SJSA1 (cell line): ENCODE measurements at places on chromosomes 2 and 18. TPM values are rescaled to one million over a fixed set of nuclear protein-coding genes. Genes with fewer than 3 reads are reported as not detected.
A peak's percentile ranks its signal among the peaks of the same experiment; 100 is the strongest.

CNGA3 gene
- not detected in 2 replicates for total RNA-seq

PEX13 gene
- total RNA-seq, result 22.7 and 34.4 TPM in 2 replicates

GRCh38 chr2:18487106-18487913, 73.1 kb downstream of the RDH14 start:
- no peak for DNase-seq

DNA sequence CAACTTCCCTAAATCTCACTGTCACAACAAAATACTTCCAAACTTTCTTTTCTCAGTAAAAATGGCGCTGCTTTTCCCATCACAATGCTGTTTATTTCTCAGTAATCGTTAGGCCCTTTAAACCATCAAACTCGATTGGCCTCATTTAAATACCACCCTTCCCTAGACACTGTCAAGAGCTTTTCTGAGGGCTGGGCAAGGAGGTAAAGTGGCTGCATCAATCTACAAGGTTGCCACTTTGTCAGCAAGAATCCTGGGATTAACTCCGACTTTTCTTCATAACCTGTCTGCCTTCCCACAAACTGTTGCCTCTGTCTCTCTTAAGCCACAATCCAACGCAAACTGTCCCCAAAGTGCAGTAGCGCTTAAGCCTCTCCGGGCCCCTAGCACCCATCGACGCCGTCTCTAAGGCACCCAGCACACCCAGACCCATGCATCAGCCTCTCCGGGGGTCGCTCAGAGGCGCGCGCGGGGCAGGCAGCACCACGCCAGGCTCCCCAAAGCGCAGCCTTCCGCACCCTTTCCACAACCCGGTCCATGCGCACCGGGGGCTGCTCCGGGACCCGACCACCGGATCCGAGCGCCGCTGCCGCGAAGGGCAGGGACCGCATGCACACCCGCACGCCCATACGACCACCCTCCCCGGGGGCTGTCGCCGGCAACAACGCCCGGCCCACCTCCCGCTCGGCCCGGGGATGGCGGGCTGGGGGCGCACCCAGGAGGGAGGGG, 683 bp downstream of the MBOAT2 start:
- DNase-seq, result peak; percentile 44

- DNase-seq, result no peak
Observed at GRCh38 chr18:63037491-63037890, 282.1 kb downstream of the BCL2 start.
